ENCODE measurements at places on chromosomes 2 and 18.

DNA sequence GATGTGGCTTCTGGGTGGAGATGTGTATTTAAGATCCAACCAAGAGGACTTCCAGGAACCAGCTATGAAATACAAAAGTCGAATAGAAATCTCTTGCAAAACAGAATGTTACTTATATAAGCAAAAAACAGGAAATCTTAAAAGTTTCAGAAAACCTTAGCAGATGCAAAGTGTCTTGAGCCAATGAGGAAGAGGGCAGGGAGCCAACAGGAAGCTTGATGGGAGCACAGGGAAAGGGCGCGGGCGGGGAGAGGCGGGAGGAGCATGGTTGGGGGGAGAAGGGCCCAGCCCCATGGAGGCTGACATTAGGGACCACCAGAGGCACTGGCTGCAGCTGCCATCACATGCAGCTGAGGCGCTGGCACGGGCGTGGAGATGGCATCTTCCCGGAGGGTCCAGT is 203.3 kb downstream of the SNTG2 start:
- DNase-seq = no peak

DNA sequence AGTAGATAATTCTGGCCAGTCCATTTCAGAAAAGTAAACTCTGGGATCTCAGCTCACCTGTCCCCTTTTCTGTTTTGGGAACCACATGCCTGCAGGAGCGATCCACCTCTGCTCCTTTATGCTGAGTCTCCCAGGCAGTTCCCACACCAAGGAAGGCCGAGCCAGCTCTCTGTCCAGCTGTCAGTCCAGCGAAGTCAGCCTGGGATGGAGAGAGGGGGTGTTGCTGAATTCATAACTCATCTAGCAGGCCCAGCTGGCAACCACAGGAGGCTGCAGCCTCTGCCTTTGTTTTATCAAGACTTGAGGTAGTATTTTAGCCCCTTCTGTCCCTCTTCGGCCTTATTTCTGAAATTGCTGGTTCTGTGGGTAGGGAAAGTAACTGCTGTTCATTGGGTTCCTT is 209.9 kb downstream of the ARL4C start:
- DNase-seq = no peak

DNA sequence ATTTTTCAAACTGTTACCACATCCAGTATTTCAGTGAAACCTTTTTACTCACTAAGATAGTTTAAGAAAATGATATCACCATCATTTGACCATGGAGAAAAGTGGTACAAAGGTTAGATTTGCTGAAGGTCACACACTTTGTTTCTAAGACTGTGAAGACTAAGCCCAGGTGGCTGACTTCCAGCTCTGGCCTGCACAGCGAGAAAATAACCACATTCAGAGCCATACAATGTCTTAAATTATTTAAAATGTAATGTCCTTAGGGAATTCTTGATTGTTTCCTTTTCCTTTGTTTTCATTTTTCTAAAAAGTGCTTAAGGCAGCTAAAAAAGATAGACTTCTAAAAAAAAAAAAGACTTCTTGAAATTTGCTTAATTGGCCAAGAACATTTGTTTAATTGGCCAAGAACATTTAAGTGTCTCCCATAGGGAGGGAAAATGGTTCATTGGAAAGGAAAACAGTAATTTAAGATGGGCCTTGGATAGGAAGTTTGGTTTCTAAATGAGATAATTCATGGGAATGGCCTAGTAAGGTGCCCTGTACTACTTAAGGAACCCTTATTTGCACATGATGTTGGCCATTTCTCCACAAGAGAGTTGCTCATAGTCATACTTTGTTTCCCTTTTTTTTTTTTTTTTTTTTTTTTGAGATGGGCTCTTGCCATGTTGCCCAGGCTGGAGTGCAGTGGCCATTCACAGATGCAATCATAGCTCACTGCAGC is 45.2 kb downstream of the CYP1B1 start:
- no peak for DNase-seq

- DNase-seq = no peak
Measured at GRCh38 chr2:165017966-165018596, 62.8 kb upstream of the SLC38A11 start.
